ENCODE measurements at places on chromosomes 5 and 9. TPM values are rescaled to one million over a fixed set of nuclear protein-coding genes. Genes with fewer than 3 reads are reported as not detected.

Gene IRX2
- total RNA-seq = 1.5 TPM

Gene EHMT1
- total RNA-seq = 38.4 TPM

Gene WDR31
- 1.4 TPM for total RNA-seq

Gene SHROOM1
- 8.3 TPM for total RNA-seq

Gene LRRC19
- not detected for total RNA-seq

Gene SHISAL2B
- total RNA-seq = not detected

Gene DNAJC25
- total RNA-seq = 10.5 TPM

Gene FRMPD1
- total RNA-seq = 0.05 TPM

Gene CKMT2
- not detected for total RNA-seq
